Tibial nerve (tissue), 4 donors: ENCODE measurements at places on chromosomes 3 and 15. TPM values are rescaled to one million over a fixed set of nuclear protein-coding genes. Genes with fewer than 3 reads are reported as not detected.
A peak's percentile ranks its signal among the peaks of the same experiment; 100 is the strongest.

DNA sequence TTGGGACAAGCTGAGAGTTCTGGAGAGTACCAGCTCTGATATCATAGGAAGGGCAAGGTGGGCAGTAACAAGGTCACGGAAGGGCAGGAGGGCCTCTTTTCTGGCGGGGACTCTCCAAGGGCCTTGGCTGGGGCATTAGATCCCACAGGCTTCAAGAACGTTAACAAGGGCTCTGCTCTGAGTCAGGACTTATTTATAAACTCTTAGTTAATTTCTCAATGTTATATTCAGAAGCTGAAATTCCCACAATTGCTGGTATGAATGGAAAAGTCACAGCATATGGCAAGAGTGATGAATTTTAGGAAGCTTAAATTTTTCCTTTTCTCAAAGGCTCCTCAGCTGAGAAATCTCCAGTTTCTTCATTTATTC lies 320.2 kb upstream of the TBC1D5 start:
- no peaks in the 10 kb centered on the region for H3K27me3 ChIP-seq
- H3K27ac ChIP-seq: no peak overlapping the region
- no peaks in the 10 kb centered on the region for H3K36me3 ChIP-seq
- H3K4me3 ChIP-seq: no peak overlapping the region
- H3K4me1 ChIP-seq: no peaks in the 10 kb centered on the region

- H3K4me1 ChIP-seq: no peaks in the 10 kb centered on the region
- no peak for DNase-seq
- no peak overlapping the region for H3K4me3 ChIP-seq
- no peaks in the 10 kb centered on the region for H3K27me3 ChIP-seq
- no peak overlapping the region for H3K27ac ChIP-seq
These were observed 28.8 kb upstream of the GYG1 start for GRCh38 chr3:148962513-148962912.

- H3K27ac ChIP-seq: no peak overlapping the region
- no peaks in the 10 kb centered on the region for H3K36me3 ChIP-seq
- H3K27me3 ChIP-seq: no peaks in the 10 kb centered on the region
- no peak overlapping the region for H3K4me3 ChIP-seq
- peaks cover 14% of the 10 kb centered on the region for H3K4me1 ChIP-seq
These were observed 60.2 kb upstream of the LCTL start for GRCh38 chr15:66625974-66626373.

- DNase-seq: no peak
- H3K36me3 ChIP-seq: no peaks in the 10 kb centered on the region
- peak overlapping the region; percentile 57 for H3K27ac ChIP-seq
- no peaks in the 10 kb centered on the region for H3K27me3 ChIP-seq
- H3K4me3 ChIP-seq: no peak overlapping the region
These were observed 11.9 kb downstream of the ABHD6 start for GRCh38 chr3:58249358-58250092.

DNA sequence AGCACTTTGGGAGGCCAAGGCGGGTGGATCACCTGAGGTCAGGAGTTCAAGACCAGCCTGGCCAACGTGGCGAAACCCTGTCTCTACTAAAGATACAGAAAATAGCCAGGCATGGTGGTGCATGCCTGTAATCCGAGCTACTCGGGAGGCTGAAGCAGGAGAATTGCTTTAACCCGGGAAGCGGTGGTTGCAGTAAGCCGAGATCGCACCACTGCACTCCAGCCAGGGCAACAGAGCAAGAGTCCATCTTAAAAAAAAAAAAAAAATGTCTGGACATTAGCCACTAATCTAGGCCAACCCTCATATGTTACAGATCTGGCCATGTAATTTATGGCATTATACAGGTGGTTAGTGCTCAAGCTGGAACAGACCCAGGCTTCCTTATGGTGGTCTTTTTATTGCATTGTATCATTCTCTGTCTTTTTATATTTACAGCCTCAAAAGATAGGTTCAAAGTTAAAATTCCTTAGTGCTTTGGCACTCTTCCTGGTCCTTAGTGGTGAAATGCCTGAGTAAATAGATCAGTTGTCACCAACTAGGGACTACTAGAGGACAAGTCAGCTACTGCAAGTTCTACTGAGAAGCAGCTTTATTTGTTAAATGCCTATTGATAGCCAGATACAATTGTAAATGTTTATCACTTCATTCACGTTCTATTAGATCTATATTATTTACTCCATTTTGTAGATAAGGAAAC lies 16.0 kb downstream of the STARD9 start:
- no peaks in the 10 kb centered on the region for H3K36me3 ChIP-seq
- peak overlapping the region; percentile 50 for H3K27ac ChIP-seq
- H3K4me1 ChIP-seq: peaks cover 18% of the 10 kb centered on the region
- DNase-seq: no peak

- no peak overlapping the region for H3K27ac ChIP-seq
- H3K4me3 ChIP-seq: no peak overlapping the region
- H3K27me3 ChIP-seq: no peaks in the 10 kb centered on the region
- DNase-seq: no peak
- no peaks in the 10 kb centered on the region for H3K4me1 ChIP-seq
- H3K36me3 ChIP-seq: no peaks in the 10 kb centered on the region
These were observed 103.1 kb upstream of the UNC13C start for GRCh38 chr15:53875139-53875538.

- DNase-seq: no peak
- no peaks in the 10 kb centered on the region for H3K27me3 ChIP-seq
- H3K36me3 ChIP-seq: no peaks in the 10 kb centered on the region
- H3K27ac ChIP-seq: no peak overlapping the region
- no peak overlapping the region for H3K4me3 ChIP-seq
These were observed 240.0 kb upstream of the SEMA6D start for GRCh38 chr15:47477341-47477740.

DNA sequence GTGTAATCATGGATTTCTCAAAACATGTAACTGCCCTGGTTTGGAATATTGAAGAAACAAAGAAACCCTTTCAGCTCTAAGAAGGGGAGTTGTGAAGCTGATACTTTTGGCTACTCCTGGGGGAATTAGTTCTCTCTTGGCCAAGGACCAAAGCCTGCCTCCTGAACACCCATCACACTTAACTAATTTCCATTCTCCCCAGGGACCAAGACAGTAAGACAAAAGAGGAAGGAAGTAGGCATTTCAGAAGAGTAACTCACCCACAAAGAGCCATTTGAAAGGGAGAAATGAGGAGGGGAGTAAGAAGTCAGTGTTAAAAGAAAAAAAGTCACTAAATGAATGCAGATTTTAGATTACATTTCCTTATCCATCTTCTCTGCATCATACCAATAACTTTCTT lies 328.0 kb upstream of the SOX2 start:
- no peaks in the 10 kb centered on the region for H3K27me3 ChIP-seq
- no peaks in the 10 kb centered on the region for H3K4me1 ChIP-seq
- H3K36me3 ChIP-seq: no peaks in the 10 kb centered on the region
- peak overlapping the region; percentile 57 for H3K27ac ChIP-seq
- DNase-seq: no peak

- no peaks in the 10 kb centered on the region for H3K36me3 ChIP-seq
- no peaks in the 10 kb centered on the region for H3K27me3 ChIP-seq
- H3K27ac ChIP-seq: no peak overlapping the region
These were observed 263.1 kb upstream of the DNAJC19 start for GRCh38 chr3:181252631-181253030.

GRCh38 chr15:71440489-71441110 lies 325.3 kb downstream of the THSD4 start:
- no peak for DNase-seq
- H3K36me3 ChIP-seq: no peaks in the 10 kb centered on the region
- H3K27ac ChIP-seq: no peak overlapping the region
- no peak overlapping the region for H3K4me3 ChIP-seq

DNA sequence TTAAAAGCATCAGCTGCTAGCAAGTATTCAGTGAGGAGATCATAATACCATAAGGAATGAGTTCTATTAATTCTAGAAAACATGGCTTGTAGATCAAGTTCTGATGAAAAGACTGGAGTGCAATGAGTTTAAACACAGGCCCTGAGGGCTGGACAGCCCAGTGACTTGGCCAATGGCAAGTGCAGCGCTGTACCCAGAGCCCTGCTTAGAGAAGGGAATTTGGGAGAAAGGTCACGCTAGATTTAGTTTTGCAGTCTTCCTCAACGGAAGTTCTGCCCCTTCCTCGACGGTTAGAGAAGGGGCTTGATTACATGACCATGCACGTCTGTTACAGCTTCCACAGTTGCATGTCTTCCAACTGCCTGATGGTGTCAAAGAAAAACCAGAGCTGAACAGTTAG lies 4.0 kb downstream of the TMEM212 start:
- H3K27me3 ChIP-seq: no peaks in the 10 kb centered on the region
- H3K4me1 ChIP-seq: no peaks in the 10 kb centered on the region
- H3K36me3 ChIP-seq: no peaks in the 10 kb centered on the region

DNA sequence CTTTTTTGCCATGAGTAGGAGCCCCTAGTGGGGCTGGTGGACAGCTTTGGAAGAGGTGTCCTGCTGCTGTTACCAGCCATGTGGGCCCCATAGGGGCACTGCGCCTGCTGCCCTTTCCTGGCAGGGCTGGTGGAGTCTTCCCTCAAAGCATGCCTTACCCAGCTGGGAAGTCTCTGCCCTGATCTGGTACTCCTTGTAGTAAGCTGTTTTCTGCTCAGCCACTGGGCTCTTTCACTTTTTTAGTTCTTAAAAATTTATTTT lies 26.2 kb downstream of the HMCES start:
- no peak overlapping the region for H3K4me3 ChIP-seq
- peaks cover 12% of the 10 kb centered on the region for H3K4me1 ChIP-seq

DNA sequence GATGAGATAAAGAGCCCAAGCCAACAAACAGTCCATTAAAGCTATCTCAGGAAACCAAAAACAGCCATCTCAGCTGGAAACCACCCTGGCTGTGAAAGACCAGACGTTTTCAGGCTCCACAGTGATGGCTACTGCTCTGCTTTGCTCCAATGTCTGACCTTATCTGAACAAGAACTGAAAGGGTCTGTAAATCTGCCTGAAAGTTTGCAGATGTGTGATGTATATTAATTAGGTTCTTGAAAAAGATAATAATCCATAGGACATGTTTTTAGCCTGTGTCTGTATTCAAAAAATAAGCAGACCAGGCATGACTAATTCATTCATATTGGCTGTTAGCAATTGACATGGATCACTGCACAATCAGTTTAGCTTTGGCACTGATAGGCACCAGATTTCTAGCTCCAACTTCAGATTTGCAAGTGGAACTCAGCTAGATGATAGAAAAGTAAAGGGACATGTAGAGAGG lies 611.4 kb upstream of the NAALADL2 start:
- H3K36me3 ChIP-seq: no peaks in the 10 kb centered on the region
- no peak overlapping the region for H3K27ac ChIP-seq
- no peak overlapping the region for H3K4me3 ChIP-seq
- no peak for DNase-seq
- no peaks in the 10 kb centered on the region for H3K4me1 ChIP-seq

DNA sequence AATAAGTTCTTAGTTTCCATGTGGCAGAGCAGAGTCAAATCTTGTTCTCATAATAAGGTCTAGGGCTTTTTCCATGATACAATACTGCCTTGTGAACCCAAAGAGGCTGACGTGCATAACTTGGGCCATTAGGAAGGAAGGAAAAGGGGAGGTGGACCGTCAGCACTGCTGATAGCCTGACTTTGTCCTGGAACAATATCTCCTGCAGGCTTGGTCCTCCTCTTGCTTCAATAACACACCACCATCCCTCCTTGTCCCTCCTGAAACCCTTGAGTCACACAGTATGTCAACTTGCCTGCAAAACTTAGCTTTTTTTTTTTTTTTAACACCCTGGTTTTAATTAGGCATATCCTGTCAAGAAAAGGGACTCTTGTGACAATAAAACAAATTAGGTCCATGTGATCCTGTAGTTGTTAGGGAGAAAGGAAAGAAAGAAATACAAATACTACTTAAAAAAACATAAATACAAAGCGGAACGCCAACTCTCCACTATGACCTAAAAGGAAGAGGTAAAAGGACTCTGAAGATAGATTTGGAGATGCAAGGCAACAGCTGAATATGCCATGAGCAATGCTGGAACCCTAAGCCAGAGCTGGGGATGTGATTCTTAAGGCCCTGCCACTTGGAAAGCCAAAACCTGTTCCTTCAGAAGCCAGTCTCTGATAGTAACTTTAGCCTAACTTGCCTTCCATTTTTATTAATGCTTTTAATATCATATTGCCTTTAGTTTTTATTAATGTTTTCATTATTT lies 67.0 kb downstream of the WWTR1 start:
- peaks cover 74% of the 10 kb centered on the region for H3K4me1 ChIP-seq
- no peak for DNase-seq
- no peak overlapping the region for H3K4me3 ChIP-seq
- no peak overlapping the region for H3K27ac ChIP-seq
- H3K36me3 ChIP-seq: no peaks in the 10 kb centered on the region
- H3K27me3 ChIP-seq: no peaks in the 10 kb centered on the region

GRCh38 chr15:55676507-55676906 lies 66.4 kb downstream of the PRTG start:
- no peaks in the 10 kb centered on the region for H3K4me1 ChIP-seq
- no peak for DNase-seq
- H3K27me3 ChIP-seq: no peaks in the 10 kb centered on the region
- no peak overlapping the region for H3K27ac ChIP-seq

DNA sequence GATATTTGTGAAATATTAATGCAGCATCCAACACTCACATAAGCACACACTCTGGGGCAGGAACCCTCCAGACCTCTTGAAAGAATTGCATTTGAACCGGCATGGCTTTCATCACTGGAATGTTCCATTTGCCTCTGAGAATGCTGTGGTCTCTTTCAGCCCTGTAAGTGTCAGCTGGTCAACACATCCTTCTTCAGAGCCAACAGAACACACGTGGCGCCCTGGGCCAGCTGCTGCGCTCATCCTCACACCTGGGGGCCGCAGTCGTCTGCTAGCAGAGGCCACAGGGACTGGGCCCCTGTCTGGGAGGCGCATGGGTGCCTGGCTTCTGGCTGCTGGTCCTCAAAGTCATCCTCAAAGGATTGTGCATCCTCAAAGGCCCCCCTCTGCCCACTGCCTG lies 71.4 kb upstream of the HERC1 start:
- H3K4me3 ChIP-seq: no peak overlapping the region
- no peak overlapping the region for H3K27ac ChIP-seq
- H3K4me1 ChIP-seq: peaks cover 15% of the 10 kb centered on the region

DNA sequence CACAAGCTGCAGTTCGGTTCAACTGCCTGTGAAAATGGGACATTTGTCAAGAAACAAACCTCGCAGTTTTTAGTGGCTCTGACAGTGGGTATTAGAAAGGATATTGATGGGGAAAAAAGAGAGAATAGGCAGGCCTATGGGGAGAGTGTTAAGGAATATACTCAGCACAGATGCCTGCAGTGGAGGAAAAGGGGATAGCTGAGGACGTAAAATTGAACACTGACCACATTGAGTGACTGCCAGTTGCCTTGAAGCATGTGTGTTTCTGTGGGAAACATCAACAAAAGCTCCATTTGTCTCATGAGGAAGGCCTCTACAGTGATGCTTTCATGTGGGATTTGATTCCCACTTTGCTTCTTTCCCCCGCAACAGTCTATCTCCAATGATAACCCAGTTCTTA lies 1042.1 kb downstream of the TUSC7 start:
- no peak overlapping the region for H3K4me3 ChIP-seq
- no peak for DNase-seq
- no peaks in the 10 kb centered on the region for H3K36me3 ChIP-seq

The CCR8 gene
- total RNA-seq: not detected

The AP3B2 gene
- total RNA-seq: 14.2 TPM

The C3orf49 gene
- total RNA-seq: not detected

The HES1 gene
- 34.7 TPM for total RNA-seq

The PROK2 gene
- not detected for total RNA-seq

The PAQR5 gene
- total RNA-seq: 3.3 TPM

The CCR1 gene
- 4.0 TPM for total RNA-seq

The RAB6B gene
- 2.1 TPM for total RNA-seq

The CISH gene
- total RNA-seq: 15.5 TPM

The ABI3BP gene
- total RNA-seq: 39.6 TPM

The DCUN1D1 gene
- total RNA-seq: 16.7 TPM
